ENCODE measurements at places on chromosomes 7 and 10. TPM values are rescaled to one million over a fixed set of nuclear protein-coding genes. Genes with fewer than 3 reads are reported as not detected.

The PTPRZ1 gene
- 0.38 TPM for total RNA-seq

The OR2A25 gene
- total RNA-seq: not detected

The CAMK2B gene
- not detected for total RNA-seq

The PRPS1L1 gene
- not detected for total RNA-seq

The SMARCD3 gene
- total RNA-seq: 88.7 TPM

The BMPR1A gene
- 75.5 TPM for total RNA-seq

The TYW1B gene
- total RNA-seq: 2.3 TPM

The KIAA1217 gene
- total RNA-seq: 2.8 TPM

The MAD1L1 gene
- 30.2 TPM for total RNA-seq

- H3K36me3 ChIP-seq: no peaks in the 10 kb centered on the region
- H3K27ac ChIP-seq: peak overlapping the region; percentile 75
- no peaks in the 10 kb centered on the region for H3K27me3 ChIP-seq
Observed at GRCh38 chr10:78899996-78900714, 168.6 kb upstream of the ZMIZ1 start.

DNA sequence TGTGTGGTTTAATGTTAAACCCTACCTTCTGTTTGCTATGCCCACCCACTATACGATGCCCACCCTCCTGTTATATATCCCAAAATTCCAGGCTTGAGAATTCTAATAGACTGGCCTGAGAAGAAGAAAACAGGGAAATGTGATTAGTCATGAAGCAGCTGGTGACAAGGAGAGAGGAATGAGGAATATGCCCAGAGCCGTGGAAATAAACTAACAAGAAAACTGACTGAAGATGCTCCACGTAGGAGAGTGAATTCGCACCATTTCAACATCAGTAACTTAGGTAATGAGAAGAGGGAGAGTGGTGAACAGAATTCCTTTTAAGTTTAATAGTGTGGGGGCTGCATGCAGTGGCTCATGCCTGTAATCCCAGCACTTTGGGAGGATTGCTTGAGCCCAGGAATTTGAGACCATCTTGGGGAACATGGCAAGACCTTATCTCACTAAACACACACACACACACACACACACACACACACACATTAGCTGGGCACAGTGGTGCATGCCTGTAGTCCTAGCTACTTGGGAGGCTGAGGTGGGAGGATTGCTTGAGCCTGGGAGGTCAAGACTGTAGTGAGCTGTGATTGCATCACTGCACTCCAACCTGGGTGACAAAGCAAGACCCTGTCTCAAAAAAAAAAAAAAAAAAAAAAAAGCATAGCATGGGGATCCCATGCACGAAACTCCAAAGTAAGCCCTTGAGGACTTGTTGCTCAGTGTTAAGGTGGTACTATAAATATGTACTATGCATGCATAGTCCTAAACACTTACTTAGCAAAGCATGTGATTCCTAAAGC is 16.1 kb upstream of the SYPL1 start:
- no peak overlapping the region for H3K4me3 ChIP-seq
- no peak for DNase-seq
- H3K4me1 ChIP-seq: peaks cover 10% of the 10 kb centered on the region
- H3K36me3 ChIP-seq: no peaks in the 10 kb centered on the region

DNA sequence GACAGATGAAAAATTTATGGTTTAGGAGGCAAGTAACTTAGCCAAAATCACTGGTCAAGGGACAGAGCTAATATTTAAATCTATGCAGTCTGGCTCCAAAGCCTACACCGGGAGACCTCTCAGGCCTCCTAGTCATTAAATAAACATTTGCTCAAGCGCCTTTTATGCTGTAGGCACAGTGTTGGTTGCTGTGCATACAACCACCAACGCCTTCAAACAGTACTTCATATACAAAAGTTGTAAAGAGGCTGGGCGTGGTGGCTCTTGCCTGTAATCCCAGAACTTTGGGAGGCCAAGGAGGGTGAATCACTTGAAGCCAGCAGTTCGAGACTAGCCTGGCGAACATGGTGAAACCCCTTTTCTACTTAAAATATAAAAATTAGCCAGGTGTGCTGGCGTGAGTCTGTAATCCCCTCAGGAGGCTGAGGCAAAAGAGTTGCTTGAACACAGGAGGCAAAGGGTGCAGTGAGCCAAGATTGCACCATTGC is 159.8 kb downstream of the MAGI2 start:
- no peak overlapping the region for H3K4me3 ChIP-seq
- no peaks in the 10 kb centered on the region for H3K36me3 ChIP-seq
- no peak overlapping the region for H3K27ac ChIP-seq
- no peak for DNase-seq
- no peaks in the 10 kb centered on the region for H3K27me3 ChIP-seq
- peaks cover 24% of the 10 kb centered on the region for H3K4me1 ChIP-seq

- peaks cover 14% of the 10 kb centered on the region for H3K4me1 ChIP-seq
- DNase-seq: no peak
- H3K27me3 ChIP-seq: no peaks in the 10 kb centered on the region
- H3K4me3 ChIP-seq: no peak overlapping the region
Observed at GRCh38 chr7:114243646-114244045, 171.0 kb upstream of the FOXP2 start.

GRCh38 chr10:102196893-102197292 is 29.2 kb upstream of the ELOVL3 start:
- no peaks in the 10 kb centered on the region for H3K4me1 ChIP-seq
- DNase-seq: no peak
- H3K27ac ChIP-seq: no peak overlapping the region

- H3K36me3 ChIP-seq: no peaks in the 10 kb centered on the region
- no peak overlapping the region for H3K4me3 ChIP-seq
- no peak for DNase-seq
- no peaks in the 10 kb centered on the region for H3K4me1 ChIP-seq
- H3K27ac ChIP-seq: no peak overlapping the region
- H3K27me3 ChIP-seq: no peaks in the 10 kb centered on the region
Observed at GRCh38 chr10:51406581-51406980, 292.8 kb downstream of the CSTF2T start.

DNA sequence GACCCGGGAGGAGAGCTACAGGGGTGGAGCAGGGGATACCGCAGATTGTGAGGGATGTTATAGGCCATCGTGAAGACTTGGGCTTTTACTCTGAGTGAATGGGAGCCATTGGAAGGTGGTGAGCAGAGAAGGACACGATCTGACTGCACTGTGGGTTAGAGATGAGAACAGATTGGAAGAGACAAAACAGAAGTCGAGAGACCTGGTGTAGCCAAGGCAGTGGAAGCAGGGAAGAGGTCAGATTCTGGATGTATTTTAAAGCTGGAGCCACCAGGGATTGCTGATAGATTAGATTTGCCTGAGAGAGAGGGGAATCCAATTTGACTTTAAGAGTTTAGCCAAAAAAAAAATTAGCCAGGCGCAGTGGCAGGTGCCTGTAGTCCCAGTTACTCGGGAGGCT is 21.6 kb upstream of the EEPD1 start:
- H3K27ac ChIP-seq: no peak overlapping the region
- peaks cover 17% of the 10 kb centered on the region for H3K27me3 ChIP-seq
- DNase-seq: no peak
- peaks cover 16% of the 10 kb centered on the region for H3K4me1 ChIP-seq

DNA sequence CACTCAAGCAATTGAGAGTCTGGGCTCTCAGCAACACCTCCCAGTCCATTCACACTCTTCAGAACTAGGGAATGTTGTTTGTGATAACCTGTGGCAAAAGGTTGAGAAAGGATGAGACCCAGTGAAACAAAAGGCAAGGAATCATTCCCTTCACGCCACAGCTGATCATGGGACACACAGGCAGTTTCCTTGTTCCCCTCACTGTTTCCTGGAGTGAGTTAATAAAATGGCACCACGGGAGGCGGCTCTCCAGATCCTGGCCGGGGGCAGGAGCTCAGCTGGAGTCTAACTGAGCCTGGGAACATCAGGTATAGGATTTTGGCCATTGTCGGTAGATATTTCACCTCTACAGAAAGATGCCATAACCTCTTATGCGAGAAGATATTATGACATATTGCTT is 107.3 kb upstream of the FAM171A1 start:
- peaks cover 3% of the 10 kb centered on the region for H3K36me3 ChIP-seq
- no peak overlapping the region for H3K27ac ChIP-seq
- H3K4me1 ChIP-seq: peaks cover 43% of the 10 kb centered on the region

DNA sequence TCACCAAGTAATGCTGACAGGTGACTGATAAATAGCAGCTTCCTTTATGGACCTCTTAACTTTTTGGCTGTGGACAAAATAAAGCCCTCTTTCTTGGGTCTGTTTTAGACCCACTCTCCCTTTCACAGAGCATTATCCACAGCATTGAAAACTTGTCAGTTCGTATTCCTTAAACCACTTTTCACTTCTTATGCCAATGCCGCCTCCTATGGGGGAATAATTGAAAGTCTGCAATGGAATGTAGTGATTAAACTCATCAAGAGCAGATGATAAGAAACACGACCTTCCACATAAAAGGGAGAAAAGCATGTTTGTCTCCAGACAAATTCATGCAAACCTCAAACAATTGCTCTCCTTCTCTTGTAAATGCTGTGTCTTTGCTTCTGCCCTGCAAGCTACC is 153.4 kb downstream of the SORCS1 start:
- H3K27me3 ChIP-seq: no peaks in the 10 kb centered on the region
- H3K4me3 ChIP-seq: no peak overlapping the region
- H3K36me3 ChIP-seq: no peaks in the 10 kb centered on the region
- no peaks in the 10 kb centered on the region for H3K4me1 ChIP-seq
- H3K27ac ChIP-seq: no peak overlapping the region
- no peak for DNase-seq

- no peak for DNase-seq
- no peaks in the 10 kb centered on the region for H3K27me3 ChIP-seq
- H3K4me1 ChIP-seq: no peaks in the 10 kb centered on the region
- H3K36me3 ChIP-seq: peaks cover 19% of the 10 kb centered on the region
Observed at GRCh38 chr10:101653536-101653935, 41.4 kb downstream of the FBXW4 start.

DNA sequence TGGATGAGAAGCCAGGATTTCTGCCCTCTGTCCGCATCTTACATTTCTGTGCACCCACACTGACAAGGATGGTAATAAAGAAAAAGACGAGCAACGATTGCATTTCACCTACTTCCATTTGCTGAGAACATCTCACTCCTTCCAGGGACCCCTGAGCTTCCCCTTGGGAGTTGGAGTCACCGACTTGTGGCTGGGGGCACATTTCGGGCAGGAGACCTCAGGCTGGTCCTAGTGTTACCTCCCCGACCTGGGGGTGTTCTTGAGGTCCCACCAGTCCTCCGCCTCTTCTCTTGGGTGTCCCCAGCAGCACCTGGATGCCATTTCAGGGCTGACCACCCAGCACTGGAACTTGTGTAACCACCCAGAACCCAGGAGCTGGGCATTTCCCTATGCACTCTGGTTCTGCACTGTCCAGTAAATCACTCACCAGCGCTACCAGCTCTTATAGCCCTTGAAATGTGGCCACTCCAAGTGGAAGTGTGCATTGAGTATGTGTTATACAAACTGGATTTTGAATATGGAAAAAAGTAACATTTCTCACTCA is 84.9 kb downstream of the LANCL2 start:
- H3K27ac ChIP-seq: no peak overlapping the region
- DNase-seq: no peak
- H3K36me3 ChIP-seq: no peaks in the 10 kb centered on the region
- H3K27me3 ChIP-seq: no peaks in the 10 kb centered on the region

Data from osteocyte (in vitro differentiated cells).